ENCODE measurements at places on chromosomes 1 and 21.

- H3K4me3 ChIP-seq = peak within 1 kb of the TSS; percentile 18
- H3K27me3 ChIP-seq = peaks cover 3% of the 10 kb centered on the region
- no peaks in the 10 kb centered on the region for H3K36me3 ChIP-seq
- peak; percentile 21 for DNase-seq
These were observed at the start of gene LPAR3 for GRCh38 chr1:84892705-84893618. TSS of gene LPAR3 (minus strand) at chr1:84893206. CDS start at chr1:84866120, 27,086 bp downstream.

- peaks cover 36% of the 10 kb centered on the region for H3K27me3 ChIP-seq
- H3K27ac ChIP-seq = no peak overlapping the region
- peaks cover 14% of the 10 kb centered on the region for H3K4me1 ChIP-seq
- H3K36me3 ChIP-seq = no peaks in the 10 kb centered on the region
- no peak for DNase-seq
These were observed 2.1 kb upstream of the PRRX1 start for GRCh38 chr1:170661646-170662411.

DNA sequence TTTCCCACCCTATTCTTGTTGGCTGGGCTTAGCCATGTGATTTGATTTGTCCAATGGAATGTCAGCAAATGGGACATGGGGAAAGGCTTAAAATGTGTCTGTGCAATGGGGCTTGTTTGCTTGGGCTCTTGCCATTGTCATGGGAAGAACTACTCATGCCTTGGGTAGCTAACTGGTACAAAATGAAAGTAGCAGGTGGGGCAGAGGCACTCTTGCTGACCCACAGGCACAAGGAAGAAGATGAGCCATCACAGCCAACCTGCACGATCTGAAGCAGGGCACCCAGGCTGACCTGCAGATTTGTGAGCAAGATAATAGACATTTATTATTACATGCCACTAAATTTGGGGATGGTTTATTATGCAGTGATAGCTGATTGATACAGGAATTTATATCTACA is 305.9 kb upstream of the CAMK1G start:
- no peak for DNase-seq
- no peak overlapping the region for H3K4me3 ChIP-seq
- no peaks in the 10 kb centered on the region for H3K4me1 ChIP-seq
- no peak overlapping the region for H3K27ac ChIP-seq

GRCh38 chr21:43686811-43687565 is 27.6 kb downstream of the RRP1B start:
- no peak for DNase-seq
- H3K4me1 ChIP-seq = no peaks in the 10 kb centered on the region
- H3K27ac ChIP-seq = no peak overlapping the region
- peaks cover 92% of the 10 kb centered on the region for H3K36me3 ChIP-seq
- no peaks in the 10 kb centered on the region for H3K27me3 ChIP-seq
- H3K4me3 ChIP-seq = no peak overlapping the region

DNA sequence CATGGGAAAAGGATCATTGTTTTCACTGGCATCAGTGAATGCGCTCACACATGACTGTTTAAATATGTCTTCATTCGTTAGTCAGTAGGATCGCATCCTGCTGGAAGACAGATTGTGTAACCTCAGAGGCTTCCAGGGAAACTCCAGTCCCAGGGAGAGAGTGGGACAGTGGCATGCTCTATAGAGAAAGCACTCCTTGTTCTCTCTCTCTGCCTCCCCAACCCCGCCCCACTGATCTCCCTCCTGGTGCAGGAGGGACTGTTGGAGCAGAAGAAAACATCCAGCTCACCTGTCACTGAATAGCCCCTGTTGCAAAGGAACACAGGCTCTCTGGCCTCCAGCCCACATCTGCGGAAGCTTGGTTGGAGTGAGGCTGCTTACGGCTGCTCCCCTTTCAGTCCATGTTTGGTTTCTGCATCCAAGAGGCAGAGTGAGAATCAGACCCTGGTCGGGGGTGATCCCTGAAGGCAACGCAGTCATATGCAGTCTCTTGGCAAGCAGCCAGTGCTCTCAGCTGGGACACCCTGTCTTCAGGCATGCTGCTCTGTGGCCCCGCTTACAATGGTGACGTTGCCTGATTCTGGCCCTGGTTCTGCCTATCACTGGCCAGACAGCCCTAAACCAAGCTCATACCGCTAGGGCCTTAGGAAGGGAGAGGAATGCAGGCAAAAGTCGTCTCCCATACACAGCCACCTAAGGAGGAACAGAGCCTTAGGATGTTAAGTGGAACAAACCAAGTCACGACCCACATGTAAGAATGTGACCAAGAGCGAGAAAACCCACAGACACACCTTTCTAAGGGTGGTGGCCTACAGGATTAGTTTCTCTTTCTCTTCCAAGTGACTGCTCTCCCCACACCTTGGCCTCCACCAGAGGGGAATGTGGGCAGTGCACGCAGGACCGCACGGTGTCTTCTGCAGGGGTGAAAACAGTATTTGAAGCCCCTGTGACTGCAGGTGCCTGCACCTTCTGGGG is 39.7 kb downstream of the BACE2 start:
- no peaks in the 10 kb centered on the region for H3K36me3 ChIP-seq
- no peak overlapping the region for H3K4me3 ChIP-seq
- H3K4me1 ChIP-seq = no peaks in the 10 kb centered on the region
- DNase-seq = no peak

DNA sequence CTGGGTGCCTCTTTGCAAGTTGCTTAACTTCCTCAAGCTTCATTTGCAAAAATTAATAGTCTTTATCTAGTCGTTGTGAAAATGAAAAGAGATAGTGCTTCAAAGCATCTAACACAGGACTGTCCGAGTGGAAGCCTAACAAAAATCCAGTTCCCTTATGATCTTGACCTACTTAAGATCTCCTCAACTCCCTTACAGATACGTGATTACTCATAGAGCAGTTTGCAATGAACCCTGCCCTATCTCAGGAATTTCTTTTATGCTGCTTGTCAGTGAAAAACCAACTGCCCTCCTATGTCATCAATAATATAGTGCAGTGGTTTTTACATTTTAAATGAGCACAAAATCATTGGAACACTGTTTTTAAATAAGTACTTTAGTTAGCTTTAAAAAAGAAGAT is 314.3 kb downstream of the BACH1 start:
- no peak overlapping the region for H3K27ac ChIP-seq
- no peaks in the 10 kb centered on the region for H3K27me3 ChIP-seq
- H3K4me3 ChIP-seq = no peak overlapping the region
- no peak for DNase-seq

GRCh38 chr21:39082656-39083376 is 100.4 kb downstream of the PSMG1 start:
- H3K27ac ChIP-seq = no peak overlapping the region
- DNase-seq = no peak
- no peaks in the 10 kb centered on the region for H3K36me3 ChIP-seq
- H3K27me3 ChIP-seq = peaks cover 4% of the 10 kb centered on the region
- H3K4me1 ChIP-seq = no peaks in the 10 kb centered on the region
- H3K4me3 ChIP-seq = no peak overlapping the region

- H3K4me1 ChIP-seq = no peaks in the 10 kb centered on the region
- no peak for DNase-seq
- no peak overlapping the region for H3K4me3 ChIP-seq
- no peaks in the 10 kb centered on the region for H3K36me3 ChIP-seq
These were observed 1133.7 kb upstream of the NCAM2 start for GRCh38 chr21:19864476-19864875.

- H3K4me1 ChIP-seq = peaks cover 5% of the 10 kb centered on the region
- H3K36me3 ChIP-seq = no peaks in the 10 kb centered on the region
- H3K4me3 ChIP-seq = no peak overlapping the region
- no peak for DNase-seq
- no peak overlapping the region for H3K27ac ChIP-seq
- no peaks in the 10 kb centered on the region for H3K27me3 ChIP-seq
These were observed 3.5 kb downstream of the OSCP1 start for GRCh38 chr1:36446746-36447145.

- no peak overlapping the region for H3K27ac ChIP-seq
- H3K4me3 ChIP-seq = no peak overlapping the region
- H3K27me3 ChIP-seq = no peaks in the 10 kb centered on the region
- H3K36me3 ChIP-seq = peaks cover 59% of the 10 kb centered on the region
These were observed 16.5 kb downstream of the TADA1 start for GRCh38 chr1:166859597-166859996.

DNA sequence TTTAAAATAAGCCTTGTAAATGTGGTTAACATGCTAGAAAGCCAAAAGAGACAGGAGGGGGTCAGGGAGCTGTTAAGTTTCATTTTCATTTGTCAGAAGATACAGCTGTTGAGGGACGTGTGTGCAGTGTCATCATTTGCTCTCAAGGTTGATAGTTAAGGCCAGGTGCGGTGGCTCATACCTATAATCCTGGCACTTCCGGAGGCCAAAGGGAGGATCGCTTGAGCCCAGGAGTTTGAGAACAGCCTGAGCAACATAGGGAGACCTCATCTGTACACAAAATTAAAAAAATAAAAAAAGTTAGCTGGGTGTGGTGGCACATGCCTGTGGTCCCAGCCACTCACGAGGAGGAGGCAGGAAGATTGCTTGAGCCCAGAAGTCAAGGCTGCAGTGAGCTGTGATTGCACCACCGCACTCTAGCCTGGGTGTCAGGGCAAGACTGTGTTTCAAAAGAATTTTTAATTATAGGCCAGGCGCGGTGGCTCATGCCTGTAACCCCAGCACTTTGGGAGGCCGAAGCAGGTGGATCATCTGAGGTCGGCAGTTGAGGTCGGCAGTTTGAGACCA is 22.7 kb downstream of the ZBTB8OS start:
- H3K27me3 ChIP-seq = no peaks in the 10 kb centered on the region
- H3K4me1 ChIP-seq = peaks cover 5% of the 10 kb centered on the region
- no peak for DNase-seq
- H3K4me3 ChIP-seq = no peak overlapping the region

GRCh38 chr1:162629077-162629627 is 3.1 kb upstream of the DDR2 start:
- no peaks in the 10 kb centered on the region for H3K36me3 ChIP-seq
- H3K27ac ChIP-seq = no peak overlapping the region
- H3K4me3 ChIP-seq = no peak overlapping the region
- no peaks in the 10 kb centered on the region for H3K4me1 ChIP-seq
- no peaks in the 10 kb centered on the region for H3K27me3 ChIP-seq

DNA sequence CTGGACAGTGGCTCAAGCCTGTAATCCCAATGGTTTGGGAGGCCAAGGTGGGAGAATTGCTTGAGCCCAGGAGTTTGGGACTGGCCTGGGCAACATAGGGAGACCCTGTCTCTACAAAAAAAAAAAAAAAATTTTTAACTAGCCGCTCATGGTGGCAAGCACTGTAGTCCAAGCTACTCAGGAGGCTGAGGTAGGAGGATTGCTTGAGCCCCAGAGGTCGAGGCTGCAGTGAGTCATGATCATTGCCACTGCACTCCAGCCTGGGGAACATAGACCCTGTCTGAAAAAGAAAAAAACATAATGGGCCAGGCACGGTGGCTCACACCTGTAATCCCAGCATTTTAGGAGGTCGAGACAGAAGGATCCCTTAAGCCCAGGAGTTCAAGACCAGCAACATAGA is 5.3 kb downstream of the SPATC1L start:
- no peaks in the 10 kb centered on the region for H3K27me3 ChIP-seq
- H3K36me3 ChIP-seq = no peaks in the 10 kb centered on the region
- H3K4me1 ChIP-seq = no peaks in the 10 kb centered on the region
- no peak overlapping the region for H3K27ac ChIP-seq
- no peak for DNase-seq

DNA sequence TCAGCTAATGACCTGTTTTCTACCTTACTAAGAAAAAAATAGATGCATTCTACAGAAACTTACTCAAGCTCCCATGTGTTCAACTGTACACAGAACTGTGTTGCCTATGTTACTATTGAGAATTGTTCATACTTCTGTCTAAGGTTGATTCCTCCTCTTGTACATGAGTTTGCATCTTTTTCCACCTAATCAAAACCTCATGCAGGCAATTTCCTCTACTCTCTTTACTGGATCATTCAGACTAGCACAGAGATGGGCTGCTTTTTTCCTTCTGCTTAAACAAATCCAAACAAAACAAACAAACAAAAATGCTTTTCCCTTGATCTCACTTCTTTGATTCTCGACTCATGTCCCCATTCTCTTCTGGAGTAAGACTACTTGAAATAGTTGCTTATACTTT is 58.8 kb upstream of the PTGFR start:
- H3K4me1 ChIP-seq = no peaks in the 10 kb centered on the region
- H3K36me3 ChIP-seq = no peaks in the 10 kb centered on the region
- H3K27me3 ChIP-seq = no peaks in the 10 kb centered on the region
- H3K27ac ChIP-seq = no peak overlapping the region
- no peak for DNase-seq

- H3K27ac ChIP-seq = no peak overlapping the region
- H3K4me1 ChIP-seq = no peaks in the 10 kb centered on the region
- DNase-seq = no peak
- no peak overlapping the region for H3K4me3 ChIP-seq
- no peaks in the 10 kb centered on the region for H3K36me3 ChIP-seq
These were observed 27.1 kb upstream of the GPR153 start for GRCh38 chr1:6288026-6288425.

GRCh38 chr1:198196630-198197029 is 39.8 kb downstream of the NEK7 start:
- peaks cover 2% of the 10 kb centered on the region for H3K4me1 ChIP-seq
- no peak overlapping the region for H3K27ac ChIP-seq
- H3K4me3 ChIP-seq = no peak overlapping the region
- no peaks in the 10 kb centered on the region for H3K36me3 ChIP-seq
- no peaks in the 10 kb centered on the region for H3K27me3 ChIP-seq
- no peak for DNase-seq

- no peaks in the 10 kb centered on the region for H3K36me3 ChIP-seq
- no peak overlapping the region for H3K4me3 ChIP-seq
- no peak overlapping the region for H3K27ac ChIP-seq
- DNase-seq = no peak
These were observed 20.4 kb upstream of the TTC4 start for GRCh38 chr1:54695221-54695620.

DNA sequence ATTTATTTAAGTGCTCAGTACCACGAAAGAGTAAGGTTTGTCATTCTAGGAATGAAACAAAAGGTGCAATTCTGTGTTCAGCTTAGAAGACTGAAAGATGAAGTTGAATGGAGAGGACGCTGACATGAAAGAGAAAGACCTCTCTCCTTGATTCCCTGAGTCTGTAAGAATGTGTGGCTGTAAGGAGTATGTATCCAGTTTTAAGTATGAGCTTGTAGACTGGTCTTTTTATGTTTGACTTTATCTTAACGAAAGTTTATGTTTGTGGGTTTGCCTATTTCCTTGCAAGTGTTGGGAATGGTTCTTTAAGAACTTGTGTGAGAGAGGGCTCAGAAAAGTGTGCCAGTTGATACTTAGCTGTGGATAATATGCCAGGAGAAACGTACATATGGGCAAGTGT is 1.4 kb downstream of the CHD1L start:
- H3K36me3 ChIP-seq = no peaks in the 10 kb centered on the region
- no peak for DNase-seq
- H3K4me1 ChIP-seq = no peaks in the 10 kb centered on the region
- H3K27me3 ChIP-seq = no peaks in the 10 kb centered on the region

- H3K4me3 ChIP-seq = no peak overlapping the region
- no peaks in the 10 kb centered on the region for H3K36me3 ChIP-seq
- H3K27ac ChIP-seq = no peak overlapping the region
- DNase-seq = no peak
These were observed 458 bp upstream of the KRTAP10-4 start for GRCh38 chr21:44572959-44573583.

DNA sequence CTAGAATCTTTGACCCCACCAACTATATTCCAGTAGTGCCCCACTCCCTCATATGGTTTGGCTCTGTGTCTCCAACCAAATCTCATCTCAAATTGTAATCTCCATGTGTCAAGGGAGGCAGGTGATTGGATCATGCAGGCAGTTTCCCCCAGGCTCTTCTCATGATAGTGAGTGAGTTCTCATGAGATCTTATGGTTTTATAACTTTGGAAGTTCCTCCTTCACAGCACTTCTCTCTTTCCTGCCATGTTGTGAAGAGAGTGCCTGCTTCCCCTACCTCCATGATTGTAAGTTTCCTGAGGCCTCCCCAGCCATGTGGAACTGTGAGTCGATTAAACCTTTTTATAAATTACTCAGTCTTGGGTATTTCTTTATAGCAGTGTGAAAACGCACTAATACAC is 7.7 kb upstream of the SAMD13 start:
- DNase-seq = no peak
- H3K4me1 ChIP-seq = no peaks in the 10 kb centered on the region
- no peak overlapping the region for H3K27ac ChIP-seq
